Stimulated activated CD4-positive, alpha-beta T cell treated with anti-CD3 and anti-CD28 coated beads, Interleukin-1b, Interleukin-23, amount 100 ng/mL, for 1 hour (primary cell): ENCODE measurements at places on chromosomes 6 and 20.

DNA sequence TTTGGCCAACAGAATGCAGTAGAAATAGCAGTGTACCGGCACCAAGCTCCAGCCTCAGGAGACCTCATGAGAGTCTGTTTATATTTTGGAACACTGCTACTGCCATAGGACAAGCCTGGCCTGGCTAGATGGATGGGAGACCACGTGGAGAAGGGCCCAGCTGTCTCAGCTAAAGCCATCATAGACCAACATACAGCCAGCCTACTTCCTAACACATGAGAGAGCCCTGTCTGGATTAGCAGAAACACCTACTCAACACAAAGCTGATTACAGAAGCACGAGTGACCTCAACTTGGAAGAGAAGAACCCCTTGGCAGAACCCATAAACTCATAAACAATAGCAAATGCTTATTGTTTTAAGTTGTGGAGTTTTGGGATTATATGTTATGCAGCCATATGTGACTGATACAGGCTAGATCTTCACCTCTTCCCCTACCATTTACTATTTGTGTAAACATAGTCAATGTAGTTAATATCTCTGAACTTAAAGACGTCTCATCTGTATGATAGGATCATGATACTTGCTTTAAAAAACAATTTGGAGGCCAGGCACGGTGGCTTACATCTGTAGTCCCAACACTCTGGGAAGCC, 199.4 kb upstream of the ZNF217 start:
- no peak for DNase-seq

DNA sequence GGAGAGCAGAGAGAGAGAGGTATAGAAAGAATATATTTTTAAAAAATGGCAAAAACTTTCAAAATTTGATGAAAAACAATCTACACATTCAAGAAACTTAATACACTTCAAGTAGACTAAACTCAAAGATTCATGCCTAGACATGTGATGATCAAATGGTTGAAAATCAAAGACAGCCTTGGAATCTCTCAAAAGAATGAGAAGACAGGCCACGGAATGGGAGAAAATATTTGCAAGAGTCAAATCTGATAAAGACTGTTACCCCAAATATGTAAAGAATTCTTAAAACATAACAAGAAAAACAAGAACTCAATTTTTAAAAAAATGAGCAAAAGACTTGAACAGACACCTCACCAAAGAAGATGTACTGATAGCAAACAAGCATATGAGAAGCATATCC, 49.7 kb downstream of the THEMIS start:
- no peak for DNase-seq

DNA sequence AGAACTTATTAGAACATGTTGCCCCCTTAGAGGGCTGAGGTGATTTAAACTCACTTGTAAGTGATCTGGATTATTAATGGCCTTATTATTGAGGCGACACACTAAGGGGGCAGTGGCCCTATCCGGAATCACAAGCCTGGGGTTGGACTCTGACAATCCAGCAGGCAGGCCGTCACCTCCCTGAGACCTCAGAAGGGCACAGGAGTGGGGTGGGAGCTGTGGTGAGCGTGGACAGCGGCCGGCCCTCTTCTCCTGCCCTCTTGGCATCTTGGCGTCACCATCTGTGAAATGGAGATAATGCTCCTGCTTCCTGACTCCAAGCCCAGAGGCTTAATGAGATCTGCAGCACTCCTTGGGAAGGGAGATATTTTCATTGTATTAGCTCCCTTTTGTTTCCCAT, 15.6 kb upstream of the UQCC2 start:
- DNase-seq = no peak

- no peak for DNase-seq
These were observed 104.9 kb downstream of the PLEKHG1 start for GRCh38 chr6:150704447-150705192.

GRCh38 chr6:103404799-103405198, 1454.9 kb downstream of the HACE1 start:
- DNase-seq = no peak

GRCh38 chr20:11403711-11404110, 514.0 kb upstream of the BTBD3 start:
- no peak for DNase-seq

DNA sequence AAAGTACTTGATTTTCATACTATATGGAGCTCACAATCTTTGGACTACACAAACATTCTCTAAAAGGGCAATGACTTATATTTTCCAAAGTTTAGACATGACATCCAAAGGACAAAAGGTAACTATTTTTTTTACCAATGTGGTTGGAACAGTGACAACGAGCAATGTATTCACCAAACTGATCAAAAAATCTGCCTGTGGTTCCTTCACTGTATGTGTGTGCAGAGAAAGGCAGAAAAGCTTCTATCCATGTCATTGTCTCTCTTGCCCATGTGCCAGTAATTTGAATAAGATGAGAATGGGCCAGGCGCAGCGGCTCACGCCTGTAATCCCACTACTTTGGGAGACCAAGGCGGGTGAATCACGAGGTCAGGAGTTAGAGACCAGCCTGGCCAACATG, 25.5 kb downstream of the MCUR1 start:
- DNase-seq = no peak

DNA sequence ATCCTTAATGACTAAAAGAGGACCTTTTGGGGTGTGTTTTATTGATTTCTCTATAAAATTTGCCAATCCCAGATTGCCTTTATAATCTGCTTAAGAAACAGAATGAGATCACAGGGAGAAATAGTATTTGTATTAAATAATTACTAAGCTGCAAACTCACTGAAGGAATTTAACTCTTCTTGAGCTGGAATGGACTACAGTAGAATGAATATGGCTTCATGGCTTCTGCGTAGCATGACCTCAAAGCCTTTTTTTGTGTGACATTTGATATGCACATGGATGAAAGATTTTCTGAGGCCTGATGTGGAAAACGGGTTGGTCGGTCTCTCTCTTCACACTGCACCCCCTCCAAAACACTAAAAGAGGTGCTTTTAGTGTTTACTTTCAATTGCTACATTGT, 115.9 kb downstream of the QKI start:
- no peak for DNase-seq

DNA sequence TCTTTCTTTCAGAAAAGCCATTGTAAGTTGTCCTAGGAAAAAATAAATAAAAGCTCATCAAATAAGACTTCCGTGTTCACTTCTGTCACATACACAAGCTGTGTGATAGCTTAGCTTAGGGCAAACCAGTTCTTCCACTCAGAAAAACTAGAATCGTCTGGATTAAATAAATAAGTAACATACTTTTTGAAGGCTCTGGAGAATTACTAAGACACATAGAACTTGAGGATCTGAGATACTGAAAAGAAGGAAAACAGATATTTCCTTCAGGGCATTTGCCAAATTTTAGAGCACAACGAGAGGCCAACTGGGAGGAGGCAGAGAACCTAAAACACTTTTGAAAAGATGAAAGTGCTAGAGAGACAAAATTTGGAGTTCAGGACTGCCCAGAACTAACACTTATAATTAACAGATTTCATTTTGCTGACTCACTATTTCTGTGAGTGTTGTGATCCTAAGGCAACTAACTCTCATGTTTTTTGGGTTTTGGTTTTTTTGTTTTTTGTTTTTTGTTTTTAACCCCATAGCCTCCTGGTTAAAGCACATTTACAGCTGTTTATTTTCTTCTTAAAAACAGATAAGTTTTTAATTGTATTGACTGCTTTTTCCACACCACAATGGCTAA, 38.7 kb upstream of the THEMIS start:
- DNase-seq = no peak

DNA sequence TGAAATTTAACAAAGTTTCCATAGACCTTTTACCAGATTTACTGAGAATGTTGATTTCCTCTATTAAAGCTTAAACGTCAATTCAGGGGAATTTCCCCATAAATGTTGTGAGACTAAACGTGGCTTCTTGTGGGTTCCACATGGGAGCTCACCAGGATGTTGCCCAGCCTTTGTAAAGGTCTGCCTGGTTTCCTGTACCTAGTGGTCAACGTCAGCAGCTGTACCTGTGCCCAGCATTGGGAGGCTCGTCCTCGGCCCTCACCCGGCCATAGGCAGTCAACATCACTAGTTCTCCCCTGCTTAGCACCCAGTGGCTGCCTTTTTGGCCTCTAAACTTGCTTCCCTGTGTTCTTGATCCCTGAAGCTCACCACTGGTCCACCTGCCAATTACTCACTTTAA, 22.1 kb upstream of the CD83 start:
- no peak for DNase-seq

GRCh38 chr6:43540507-43540906, 23.6 kb downstream of the POLR1C start:
- DNase-seq = no peak

DNA sequence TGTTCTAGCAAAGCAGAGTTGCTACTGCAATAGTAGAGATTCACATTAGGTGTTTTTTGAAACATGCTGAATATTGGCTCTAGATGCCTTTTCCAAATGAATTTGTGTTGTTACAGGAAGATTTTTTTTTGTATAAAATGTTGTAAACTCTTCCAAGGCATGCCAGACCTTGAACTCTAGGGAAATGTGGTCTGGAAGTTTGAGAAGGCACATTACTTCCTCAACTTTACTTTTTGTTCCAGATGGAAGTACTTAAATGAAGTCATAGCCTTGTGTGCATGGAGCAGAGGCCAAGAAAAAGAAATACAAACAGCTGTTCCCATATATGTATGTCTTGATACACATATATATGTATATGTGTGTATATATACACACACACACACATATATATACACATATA, 585.7 kb upstream of the MARCKS start:
- DNase-seq = no peak

- DNase-seq = no peak
These were observed 580.5 kb upstream of the MARCKS start for GRCh38 chr6:113276601-113277000.

- DNase-seq = peak; percentile 30
These were observed at the start of gene CARMIL1 for GRCh38 chr6:25278914-25279747. CARMIL1 (plus strand) TSS chr6:25279374; CDS start chr6:25279796, 422 bp downstream.

GRCh38 chr6:45438849-45439406, 61.2 kb upstream of the SUPT3H start:
- no peak for DNase-seq

DNA sequence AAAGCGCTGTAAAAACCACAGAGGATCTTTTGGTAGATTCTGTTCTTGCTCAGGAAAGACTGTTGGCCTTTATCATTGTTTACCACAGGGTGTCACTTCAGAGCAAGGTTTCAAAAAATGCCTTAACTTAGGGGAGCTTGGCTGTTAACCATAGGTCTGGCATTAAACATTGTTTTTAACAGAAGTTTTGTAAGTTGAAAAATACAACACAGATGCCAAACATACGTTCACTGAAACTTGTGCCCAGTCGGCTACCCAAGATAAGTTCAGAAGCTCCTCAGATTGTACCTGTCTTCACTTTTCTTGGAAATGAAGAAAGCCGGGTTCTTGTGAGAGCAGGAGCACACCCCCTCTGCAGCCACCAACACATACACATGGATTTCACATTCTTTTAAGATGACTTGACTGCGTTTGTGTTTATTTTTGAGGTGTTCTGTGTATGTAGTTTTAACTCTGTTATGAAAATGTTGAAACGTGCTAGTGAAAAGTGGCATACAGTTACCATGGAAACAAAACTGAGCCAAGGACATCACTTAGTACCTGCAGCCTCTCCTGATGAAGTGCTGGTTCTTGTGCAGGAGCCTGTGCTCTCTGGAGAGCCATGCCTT, 64.9 kb downstream of the SYCP2L start:
- DNase-seq = no peak

- DNase-seq = no peak
These were observed 664.8 kb upstream of the GJE1 start for GRCh38 chr6:141467881-141468280.

DNA sequence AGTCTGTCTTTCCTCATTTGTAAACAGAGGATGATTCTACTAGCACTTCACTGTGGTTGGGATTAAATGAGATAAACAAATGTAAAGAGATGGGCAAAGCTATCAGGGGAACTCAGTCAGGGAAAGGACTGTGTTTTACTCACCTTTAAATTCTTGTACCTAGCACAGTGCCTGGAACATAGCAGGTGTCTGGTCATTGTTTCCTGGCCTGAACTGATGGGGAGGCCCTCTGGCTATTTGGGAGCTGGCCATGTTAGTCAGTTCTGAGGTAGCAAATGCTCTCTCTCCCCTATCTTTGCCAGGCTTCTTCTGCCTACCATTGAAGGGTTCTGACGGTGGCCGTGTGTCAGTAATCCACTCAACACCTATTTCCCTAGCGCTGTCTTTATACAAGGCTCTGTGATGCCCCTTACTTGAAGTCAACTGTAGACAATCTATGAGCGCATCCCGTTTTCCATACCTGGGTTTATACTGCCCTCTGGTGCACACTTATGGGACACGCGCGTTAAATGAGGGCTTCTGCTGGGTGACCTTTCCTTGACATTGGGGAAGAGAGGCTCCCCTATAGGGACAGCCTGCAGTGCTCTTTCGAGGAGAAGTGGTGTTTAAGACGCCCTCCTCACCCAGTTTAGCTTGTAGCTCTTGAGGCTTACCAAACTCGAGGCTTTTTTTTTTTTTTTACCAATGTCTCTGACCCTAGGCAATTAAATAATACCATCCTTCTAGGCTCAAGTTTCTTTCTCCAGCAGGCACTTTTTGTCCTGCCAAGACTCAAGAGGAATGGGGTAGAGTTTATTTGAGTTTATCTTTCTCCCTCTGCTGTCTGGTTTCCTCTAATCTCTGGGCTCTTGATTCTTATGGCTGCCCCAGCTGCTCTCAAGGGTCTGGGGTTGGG, 4.0 kb upstream of the SPATS1 start:
- DNase-seq = peak; percentile 33

DNA sequence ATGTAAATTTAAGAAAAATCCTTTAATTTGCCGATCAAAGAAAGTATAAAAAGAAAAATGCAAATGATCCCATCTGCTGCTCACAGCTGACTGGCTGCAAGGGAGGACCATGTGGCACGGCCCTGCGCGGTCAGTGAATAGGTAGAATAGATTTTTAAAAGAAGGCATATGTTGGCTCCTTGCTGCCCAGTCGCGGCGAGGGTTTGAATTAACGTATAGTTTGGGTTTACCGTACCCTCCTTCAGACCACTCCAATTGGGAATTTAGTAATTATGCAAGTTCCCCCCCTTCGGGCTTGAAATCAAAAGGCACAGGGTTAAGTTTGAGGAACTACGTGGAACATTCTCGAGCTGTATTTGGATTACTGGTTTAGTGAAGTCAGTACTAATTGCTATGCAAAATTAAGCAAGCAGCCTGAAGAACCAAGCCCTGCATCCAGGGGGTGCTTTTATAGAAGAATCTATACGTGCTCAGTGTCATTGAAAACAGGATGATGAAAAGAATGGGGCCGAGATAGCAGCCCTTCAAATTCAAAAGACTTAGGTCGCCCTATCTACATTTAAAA, 1.1 kb upstream of the BEND3 start:
- DNase-seq = no peak

DNA sequence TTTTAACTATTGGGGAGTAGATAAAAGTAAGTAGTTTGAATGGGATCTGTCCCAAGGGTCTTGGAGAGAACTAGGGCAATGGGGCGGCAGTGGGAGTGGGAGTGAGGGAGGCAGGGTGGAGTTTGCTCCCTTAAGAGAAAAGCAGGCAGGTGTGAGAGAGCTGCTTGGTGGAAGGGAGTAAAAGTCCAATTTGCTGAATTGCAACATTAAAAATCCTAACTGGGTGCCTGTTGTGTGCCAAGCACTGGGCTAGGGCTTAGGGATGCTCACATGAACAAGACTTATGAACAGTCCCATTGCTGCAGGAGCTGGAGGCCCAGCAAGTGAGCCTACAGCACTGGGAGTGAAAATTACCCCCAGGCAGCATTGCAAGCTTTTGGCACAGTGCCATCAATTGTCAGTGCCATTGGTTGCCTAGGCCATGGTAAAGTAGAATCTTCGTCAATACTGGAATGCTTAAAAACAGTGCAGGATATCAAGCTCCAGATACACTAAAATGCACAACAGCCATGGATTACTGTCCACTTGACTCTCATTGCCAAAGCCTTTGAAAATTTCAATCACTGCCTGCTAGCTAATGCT, 277.7 kb upstream of the JARID2 start:
- no peak for DNase-seq
